ENCODE measurements at places on chromosomes 11 and 22. TPM values are rescaled to one million over a fixed set of nuclear protein-coding genes. Genes with fewer than 3 reads are reported as not detected.

GRCh38 chr11:10317776-10318526 lies 13.1 kb downstream of the ADM start:
- peak; percentile 74 for DNase-seq

DNA sequence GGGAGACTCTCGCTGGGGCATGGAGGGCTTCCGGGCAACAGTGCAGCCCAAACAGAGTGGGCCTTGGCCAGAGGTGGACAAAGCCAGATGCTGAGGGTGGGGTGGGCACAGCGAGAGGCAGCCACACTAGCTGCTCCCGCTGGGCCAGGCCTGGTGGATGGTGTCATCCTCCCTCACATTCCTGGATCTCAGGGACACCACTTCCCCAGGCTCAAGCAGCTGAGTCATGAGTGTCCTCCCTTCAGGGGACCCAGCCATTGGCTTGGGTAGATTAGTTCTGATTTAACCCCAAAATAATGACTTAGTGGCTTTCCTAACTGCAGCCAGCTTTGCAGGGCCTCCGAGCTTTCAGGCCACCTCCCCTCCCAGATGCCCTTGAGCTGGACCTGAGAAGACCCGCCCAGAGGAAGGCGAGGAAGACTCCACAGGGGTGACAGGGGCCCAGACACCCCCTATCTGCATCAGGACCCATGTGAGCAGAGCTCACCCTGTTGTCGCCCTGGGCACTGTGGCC lies 25.9 kb upstream of the WNT7B start:
- DNase-seq, result no peak

DNA sequence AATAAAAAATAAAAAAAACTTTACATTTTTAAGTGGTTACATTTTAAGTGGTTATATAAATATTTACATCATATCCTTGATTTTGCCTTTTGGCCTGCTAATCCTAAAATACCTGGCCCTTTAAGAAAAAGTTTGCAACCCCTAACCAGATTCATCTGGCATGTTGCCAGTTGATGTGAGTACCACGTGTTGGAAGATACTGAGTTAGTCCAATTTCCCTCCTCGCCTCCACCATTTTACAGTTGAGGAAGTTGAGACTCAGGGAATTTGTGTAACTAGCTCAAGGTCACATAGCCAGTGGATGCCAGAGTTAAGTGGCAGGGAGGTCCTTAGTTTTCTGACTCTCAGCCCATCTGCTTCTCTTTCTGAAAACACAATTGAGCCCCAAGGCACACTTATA lies 5.1 kb downstream of the ELF5 start:
- DNase-seq, result no peak

GRCh38 chr11:18088966-18089365 lies 16.9 kb downstream of the SAAL1 start:
- DNase-seq, result no peak

DNA sequence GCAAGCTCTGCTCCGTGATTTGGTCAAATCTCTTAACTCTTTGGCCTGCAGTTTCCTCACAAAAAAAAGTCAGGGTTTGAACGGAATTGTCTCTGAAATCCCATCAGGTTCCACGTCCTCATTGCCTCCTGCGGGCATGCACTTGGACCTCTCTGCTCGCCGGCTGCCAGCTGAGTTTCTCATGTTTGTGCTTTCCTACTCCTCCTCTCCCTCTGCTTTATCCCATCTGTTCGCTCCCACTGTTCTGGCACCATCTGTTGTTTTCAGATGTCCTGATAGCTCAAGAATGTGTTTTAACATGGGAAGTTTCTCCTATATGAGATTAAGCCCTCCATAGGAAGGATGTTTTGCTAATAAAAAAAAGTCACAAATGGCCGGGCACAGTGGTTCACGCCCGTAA lies 49.4 kb upstream of the ARHGAP42 start:
- DNase-seq, result no peak

GRCh38 chr11:119011476-119012053 lies 6.6 kb downstream of the RPS25 start:
- DNase-seq, result no peak

DNA sequence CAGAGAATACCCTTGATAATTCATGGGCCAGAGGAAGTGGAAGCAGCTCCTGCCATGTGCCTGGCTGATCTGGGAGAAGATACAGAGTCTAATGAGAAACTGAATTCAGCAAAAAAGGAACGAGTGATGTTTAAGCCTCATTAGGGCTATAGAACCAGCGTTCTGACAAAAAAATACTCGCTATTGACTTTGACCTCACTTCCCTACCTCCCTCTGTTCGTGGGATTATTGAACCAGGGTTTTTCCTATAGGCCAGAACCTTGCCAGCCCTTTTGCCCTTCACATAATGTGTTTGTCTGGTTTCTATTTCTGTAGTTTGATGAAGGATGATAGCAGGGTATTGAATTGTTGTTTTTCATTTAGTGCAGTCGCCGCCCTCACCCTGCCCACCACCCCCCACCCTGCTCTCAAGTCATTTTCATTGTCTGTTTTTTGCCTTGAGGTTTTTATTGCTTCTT lies 7.6 kb upstream of the RBFOX2 start:
- DNase-seq, result no peak

- no peak for DNase-seq
Observed at GRCh38 chr11:119902656-119903231, 173.7 kb upstream of the NECTIN1 start.

- no peak for DNase-seq
Observed at GRCh38 chr11:126991596-126991995, 9.0 kb downstream of the KIRREL3 start.

DNA sequence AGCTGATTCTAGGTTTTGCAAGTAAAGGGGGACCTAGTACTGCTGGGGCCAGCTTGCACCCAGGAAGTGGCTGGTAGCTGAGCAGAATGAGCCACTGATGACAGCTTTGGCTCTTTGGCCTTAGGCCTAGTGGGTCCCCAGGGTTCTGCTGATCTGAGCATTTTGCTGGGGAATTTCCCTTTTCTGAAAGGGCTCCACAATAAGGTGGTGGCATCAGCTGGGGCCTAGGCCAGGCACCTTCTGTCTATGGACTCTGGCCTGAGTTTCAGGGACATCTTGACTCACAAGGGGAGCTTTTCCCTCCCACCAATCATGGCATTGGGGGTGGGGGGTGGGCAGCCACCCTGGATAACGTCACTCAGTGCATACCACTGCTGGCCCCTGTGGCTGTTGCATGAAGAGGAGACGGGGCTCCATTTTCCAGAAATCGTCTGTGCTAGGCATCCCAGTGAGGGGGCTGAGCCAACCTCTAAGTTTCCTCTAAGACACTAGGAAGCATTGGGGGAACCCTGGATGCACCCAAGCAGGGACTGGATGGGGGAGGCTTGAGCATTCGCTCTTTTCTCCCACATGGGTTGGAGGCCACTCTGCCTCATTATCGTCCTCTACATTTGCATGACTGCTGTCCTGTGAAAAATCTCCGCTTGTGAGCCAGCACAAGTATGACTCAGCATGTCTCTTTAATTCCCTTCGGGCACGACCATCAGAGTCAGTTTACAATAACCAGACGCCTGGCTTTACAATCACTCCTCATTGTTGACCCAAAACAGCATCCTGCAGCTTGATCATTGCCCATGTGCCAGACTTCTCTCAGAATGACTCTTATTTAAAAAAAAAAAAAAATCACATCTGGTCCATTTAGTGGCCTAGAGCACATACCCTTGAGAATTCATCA lies 145.0 kb upstream of the THY1 start:
- peak; percentile 56 for DNase-seq

DNA sequence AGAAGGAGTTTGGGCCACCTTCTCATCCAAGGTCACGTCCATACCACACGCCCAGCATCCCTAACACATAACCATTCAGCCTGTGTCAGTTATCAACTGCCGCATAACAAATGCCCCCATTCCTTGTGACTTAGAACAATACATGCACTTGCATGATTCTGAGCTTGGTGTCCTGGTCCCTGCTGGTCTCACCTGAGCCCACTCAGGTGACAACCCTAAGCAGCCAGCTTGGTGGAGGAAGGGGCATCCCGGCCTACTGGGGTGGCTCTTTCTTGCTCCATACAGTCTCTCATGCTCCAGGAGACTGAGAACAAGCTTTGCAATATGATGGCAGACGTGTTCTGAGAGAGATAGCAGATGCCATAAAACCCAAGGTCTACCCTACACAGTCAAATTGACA lies 1276.9 kb downstream of the TBC1D22A start:
- no peak for DNase-seq

- DNase-seq, result no peak
Observed at GRCh38 chr11:118806400-118806799, 15.4 kb upstream of the DDX6 start.

DNA sequence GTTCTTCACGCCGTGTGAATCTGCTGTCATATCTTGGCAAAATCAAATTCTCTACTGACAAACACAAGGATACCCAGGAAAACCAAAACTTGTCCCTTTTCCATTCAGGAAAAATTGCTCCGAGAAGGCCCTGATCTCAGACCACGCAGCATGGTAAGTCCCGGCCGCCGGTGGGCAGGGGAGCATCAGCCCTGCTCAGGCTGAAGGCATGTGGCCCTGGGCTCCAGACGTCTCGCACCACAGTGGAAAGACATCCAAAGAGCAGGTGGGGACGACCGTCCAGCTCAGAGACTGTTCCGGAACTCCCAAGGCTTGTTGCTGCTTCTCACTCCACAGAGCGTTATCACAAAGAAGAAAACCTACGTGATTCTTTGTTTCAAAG lies 29.8 kb downstream of the TOLLIP start:
- no peak for DNase-seq

DNA sequence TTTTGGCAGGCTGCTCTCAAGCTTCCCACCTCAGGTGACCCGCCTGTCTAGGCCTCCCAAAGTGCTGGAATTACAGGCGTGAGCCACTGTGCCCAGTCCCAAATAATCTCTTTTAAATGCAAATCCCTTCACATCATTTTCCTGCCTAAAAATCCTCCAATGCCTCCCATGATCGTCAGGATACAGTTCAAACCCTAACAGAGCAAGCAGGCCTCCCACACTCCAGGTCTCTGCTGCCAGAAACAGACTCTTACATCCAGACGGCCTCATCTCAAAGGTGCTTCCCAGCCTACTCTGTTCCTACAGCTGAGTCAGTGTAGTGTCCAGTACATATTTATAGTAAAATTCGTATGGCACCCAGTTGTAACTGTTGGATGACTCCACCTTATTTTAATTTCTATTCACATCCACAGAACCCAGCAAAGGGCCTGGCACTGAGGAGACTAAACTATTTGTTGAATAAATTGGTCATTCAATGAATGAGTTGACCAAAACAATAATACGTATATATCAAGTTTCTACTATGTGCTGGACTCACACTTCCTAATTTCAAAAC lies 8.2 kb downstream of the SIRT3 start:
- no peak for DNase-seq

- DNase-seq, result no peak
Observed at GRCh38 chr11:27563201-27563600, 56.6 kb upstream of the LIN7C start.

DNA sequence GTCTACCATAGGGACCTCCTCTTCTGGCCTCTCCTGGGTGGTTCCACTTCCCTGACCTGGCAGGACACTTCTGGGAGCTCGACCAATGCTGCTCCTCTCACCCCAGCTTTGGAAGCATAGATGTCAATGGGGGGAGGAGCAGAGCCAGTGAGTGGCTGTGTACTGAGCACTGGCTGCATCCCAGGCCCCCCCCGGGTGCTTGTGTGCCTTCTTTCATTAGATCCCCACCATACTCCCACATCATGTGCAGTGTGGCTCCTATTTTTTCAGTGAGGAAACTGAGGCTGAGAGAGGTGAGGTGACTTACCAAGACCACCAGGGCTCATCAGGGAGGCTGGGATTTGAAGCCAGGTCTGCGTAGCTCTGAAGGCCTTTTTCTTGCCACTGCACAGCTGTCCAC lies 44.3 kb downstream of the LRRC32 start:
- no peak for DNase-seq

- DNase-seq, result no peak
Observed at GRCh38 chr22:38193580-38193979, 8.2 kb upstream of the MAFF start.

DNA sequence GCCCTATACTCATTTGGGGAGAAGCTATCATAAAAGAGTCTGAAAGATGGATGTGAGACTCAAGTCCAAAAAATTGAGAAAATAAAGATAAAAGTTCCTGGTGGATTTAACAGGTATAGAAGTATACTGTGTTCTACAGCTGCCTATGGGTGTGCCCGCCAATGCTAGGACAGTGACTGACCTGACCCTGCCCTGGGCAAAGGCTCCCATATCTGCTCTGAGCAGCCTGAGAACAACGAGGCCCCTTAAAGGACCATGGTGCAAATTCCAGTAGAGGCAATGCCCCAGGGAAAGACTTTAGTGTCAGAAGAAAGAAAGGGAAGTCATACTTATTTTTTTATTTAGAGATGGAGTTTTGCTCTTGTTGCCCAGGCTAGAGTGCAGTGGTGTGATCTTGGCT lies 181.8 kb downstream of the NAV2 start:
- DNase-seq, result no peak

DNA sequence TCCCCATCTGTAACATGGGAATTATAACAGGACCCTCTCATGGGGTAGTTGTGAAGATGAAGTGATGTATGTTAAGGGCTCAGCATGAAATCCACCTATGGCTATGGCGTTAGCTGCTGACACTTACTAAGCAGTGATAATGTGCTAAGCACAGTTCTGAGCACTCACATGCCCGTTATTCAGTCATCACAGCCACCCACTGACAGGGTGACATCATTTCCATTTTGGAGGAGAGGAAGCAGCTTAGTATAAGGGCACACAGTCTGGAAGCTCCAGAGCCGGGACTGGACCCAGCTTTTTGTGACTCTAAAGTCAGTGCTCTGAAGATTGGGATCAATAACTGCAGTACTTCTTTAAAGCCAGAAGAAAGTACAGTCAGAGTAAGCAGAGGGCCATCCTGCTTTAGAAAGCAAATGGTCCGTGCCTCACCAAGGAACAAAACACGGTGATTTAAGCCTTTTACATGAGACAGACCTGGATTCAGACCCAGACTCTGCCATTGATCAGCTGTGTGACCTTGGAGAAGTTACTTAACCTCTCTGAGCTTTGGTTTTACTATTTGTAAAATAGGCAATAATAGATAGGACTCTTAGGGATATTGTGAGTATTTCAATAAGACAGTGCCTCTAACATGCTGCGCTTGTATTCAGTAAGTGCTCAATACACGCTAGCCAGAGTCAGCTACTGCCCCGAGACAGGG lies 61.5 kb downstream of the SGSM1 start:
- DNase-seq, result no peak

GRCh38 chr22:48950151-48950915 lies 877.3 kb downstream of the BRD1 start:
- no peak for DNase-seq

Gene SYNGR1
- total RNA-seq, result 6.6 TPM

Gene FGF19
- not detected for total RNA-seq

Gene NPTXR
- 0.37 TPM for total RNA-seq

Gene CECR2
- 0.13 TPM for total RNA-seq

Gene SNX32
- total RNA-seq, result 0.41 TPM

Gene BARX2
- not detected for total RNA-seq
